Activated CD4-positive, alpha-beta T cell treated with anti-CD3 and anti-CD28 coated beads, Interleukin-2, amount 50 U/mL, for 4 hours (primary cell): ENCODE measurements at places on chromosomes 13 and 19.

DNA sequence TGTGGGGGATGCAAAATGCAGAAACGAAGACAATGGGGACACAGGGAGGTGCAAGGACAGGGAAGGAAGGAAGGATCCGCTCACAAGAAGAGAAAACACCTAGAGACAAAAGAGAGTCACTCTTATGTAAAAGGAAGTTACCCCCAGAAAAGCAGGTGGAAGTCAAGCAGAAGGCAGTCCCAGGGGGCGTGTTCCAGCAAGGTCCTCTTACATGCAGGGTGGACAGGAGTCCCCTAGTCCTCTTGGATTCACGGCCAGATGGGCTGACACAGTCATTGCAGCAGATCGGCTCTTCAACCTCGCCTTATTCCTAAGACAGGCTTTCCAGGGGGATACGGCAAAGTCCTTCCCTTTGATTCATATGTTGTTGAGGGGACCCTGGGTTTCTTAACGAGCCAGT is 83.9 kb upstream of the SPATA13 start:
- no peak for DNase-seq

- DNase-seq: no peak
Observed at GRCh38 chr13:28239374-28239773, 101.0 kb downstream of the PAN3 start.

- no peak for DNase-seq
Observed at GRCh38 chr13:48220981-48221685, 11.9 kb upstream of the ITM2B start.

- DNase-seq: no peak
Observed at GRCh38 chr19:4288091-4288777, 9.2 kb downstream of the SHD start.

DNA sequence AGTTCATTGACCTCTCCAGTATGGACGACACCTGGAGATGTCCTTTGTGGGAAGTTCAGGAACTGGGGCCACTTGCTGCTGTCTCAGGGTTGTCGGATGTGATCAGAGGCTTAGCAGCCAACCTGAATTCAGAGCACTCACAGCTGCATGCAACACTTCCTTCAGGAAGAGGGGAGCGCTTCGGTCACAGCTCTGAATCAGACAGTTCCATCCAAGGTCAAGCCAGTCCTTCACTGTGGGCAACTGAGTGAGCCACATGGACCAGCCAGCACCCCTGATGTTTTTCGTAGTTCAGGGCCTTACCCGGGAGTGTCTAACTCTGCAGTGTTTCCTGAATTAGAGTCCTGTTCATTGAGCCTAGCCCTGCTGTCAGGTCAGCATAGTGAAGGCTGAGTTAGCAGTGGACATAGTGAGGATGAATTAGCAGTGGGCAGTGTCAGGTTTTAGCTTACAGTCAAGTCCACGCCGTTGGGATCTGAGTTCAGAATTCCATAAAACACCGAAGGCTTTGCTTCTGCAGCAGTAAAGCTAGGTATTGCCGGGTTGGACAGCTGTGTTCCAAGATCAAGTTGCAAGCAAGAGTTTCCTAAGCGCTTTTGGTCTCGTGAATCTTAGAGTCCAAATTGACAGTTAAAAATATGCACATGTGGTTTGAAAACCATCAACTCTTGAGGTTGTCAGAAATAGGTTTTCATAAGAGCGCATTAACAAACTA is 5.1 kb downstream of the ZNF555 start:
- no peak for DNase-seq

- no peak for DNase-seq
Observed at GRCh38 chr19:54207983-54208783, 7.5 kb downstream of the RPS9 start.

DNA sequence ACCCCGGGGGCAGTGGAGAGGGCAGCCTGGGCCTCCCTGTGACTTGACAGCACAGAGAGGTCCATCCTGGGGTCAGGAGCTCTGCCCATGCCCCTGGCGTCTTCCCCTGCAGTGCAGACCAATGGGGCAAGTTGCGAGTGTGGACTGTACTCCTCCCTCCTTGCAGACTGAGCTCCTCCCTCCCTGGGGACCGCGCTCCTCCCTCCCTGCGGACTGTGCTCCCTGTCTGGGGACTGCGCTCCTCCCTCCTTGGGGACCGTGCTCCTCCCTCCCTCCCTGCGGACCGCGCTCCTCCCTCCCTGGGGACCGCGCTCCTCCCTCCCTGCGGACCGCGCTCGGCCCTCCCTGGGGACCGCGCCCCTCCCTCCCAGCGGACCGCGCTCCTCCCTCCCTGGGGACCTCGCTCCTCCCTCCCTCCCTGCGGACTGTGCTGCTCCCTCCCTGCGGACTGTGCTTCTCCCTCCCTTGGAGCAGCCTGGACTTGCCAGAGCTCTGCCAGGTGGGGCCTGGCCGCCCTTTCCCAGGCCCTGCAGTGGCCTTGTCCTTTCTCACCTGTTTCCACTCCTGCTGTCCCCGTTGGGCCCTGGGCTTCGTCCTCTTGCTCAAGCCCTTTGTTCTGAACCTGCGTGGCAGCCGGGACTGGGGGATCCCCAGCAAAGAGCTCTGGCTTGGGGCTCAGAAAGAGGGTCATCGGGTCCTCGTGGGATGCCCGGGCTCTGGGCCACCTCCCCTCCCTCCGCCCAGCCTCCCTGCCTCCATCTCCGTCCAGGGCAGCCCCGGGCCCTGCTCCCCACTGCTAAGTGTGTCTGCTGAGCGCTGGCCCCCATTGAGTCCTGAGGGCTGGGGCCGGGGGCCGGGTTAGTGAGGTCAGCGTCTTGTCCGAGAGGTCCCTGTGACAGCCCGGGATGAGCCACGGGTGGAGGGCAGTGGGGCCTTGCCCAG is 6.8 kb downstream of the GAMT start:
- no peak for DNase-seq

- no peak for DNase-seq
Observed at GRCh38 chr19:19087676-19088075, 23.9 kb downstream of the SLC25A42 start.

DNA sequence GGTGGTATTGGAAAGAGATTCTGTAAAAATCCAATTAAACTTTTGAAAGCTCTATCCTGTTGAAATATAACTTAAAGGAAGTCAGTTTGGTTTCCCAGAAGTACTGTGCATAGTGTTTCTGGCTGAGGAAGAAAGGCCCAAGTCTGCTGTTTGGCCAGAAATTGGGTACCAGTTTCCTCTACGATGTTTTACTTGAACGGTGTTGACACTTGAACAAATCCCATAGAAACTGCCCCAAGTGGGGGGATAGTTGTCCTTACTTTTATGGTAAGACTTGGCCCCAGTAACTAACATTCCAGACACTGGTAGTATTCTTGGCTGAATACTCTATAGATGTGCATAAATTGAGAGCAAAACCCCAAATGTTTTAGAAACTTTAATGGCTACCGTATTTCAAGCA is 14.2 kb downstream of the KLF5 start:
- no peak for DNase-seq

DNA sequence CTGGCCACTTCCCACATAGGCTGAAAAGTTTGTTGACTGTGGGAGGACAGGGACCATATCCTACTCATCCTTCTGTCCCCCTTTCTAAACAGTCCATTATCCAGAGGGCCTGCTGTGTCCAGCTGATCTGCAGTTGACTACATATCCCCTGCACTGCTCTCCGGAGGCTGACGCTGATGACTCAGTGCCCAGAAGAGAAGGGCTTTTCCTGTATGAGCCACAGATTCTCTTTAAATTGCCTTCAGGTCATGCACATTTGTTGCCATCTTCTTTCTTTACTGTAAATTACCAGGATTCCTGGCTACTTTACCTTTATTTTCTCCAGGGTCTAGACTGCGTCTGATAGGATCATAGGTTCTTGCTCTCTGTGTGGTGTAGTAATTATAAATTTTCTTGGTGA is 125.2 kb downstream of the LACC1 start:
- no peak for DNase-seq

GRCh38 chr19:52658595-52658994 is 20.4 kb upstream of the ZNF83 start:
- DNase-seq: no peak

GRCh38 chr13:73742982-73743381 is 391.2 kb downstream of the KLF12 start:
- no peak for DNase-seq

- no peak for DNase-seq
Observed at GRCh38 chr19:3778104-3778867, 6.3 kb upstream of the RAX2 start.

DNA sequence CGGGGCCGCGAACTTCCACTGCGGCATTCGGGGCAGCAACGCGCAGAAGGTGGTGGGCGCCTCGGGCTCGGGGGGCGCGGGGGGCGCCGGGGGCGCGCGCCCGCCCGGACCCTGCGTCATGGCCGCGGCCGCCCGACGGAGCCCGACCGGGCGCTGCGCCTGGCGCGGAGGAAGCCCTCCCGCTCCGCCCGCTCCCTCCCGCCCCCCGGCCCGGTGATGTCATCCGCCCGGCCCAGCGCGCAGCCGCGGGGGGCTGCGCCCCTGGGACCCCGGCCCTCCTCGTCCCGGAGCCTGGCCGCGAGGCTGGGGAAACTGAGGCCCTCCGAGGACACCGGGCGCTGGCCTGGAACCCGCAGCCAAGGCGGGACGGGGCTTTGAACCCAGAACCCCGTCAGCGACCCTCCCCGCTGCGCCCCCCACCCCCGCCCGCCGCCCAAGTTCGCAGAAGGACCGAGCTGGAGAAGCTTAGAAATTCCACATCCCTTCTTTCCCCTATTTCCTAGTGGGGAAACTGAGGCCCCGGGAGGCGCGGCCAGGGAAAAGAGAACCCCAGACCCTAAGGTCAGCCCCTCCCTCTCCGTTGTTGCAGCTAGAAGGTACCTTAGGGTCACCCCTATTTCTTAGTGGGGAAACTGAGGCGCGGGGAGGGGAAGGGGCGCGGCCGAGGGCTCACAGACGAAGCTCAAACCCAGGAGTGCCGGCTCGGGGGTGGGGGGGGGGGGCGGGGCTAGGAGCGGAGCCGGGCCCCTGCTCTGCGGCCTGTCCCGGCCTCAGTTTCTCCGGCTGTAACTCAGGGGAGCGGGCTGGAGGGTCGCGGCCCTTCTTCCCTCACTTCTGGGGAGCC is at the start of gene SHC2:
TSS of gene SHC2 (minus strand) at position 157 of the 844 bp plus-strand sequence. CDS start at position 120, 37 bp downstream.
- no peak for DNase-seq
